ENCODE measurements at places on chromosomes 4 and X.

DNA sequence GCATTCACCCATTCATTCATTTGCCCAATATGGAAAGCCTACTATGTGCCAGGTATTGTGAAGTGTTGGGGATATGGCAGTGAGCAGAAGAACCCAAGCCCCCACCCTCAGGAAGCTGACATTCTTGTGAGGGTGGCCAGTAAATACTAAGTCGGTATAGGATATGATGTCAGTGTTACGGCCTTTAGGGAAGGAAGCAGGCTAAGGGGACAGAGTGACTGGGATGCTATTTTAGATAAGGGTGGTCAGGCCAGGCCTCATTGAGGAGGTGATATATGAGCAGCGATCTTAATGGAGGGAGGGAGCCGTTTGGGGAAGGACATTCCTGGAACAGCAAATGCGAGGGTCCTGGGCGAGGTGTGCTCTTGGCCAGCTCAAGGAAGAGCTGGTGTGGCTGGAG, 2.0 kb downstream of the ATP6AP1 start:
- peaks cover 6% of the 10 kb centered on the region for H3K36me3 ChIP-seq
- H3K27ac ChIP-seq: peak overlapping the region; percentile 18
- H3K27me3 ChIP-seq: no peaks in the 10 kb centered on the region
- H3K4me3 ChIP-seq: no peak overlapping the region
- H3K4me1 ChIP-seq: peaks cover 26% of the 10 kb centered on the region

GRCh38 chrX:126770179-126770578, 49.4 kb upstream of the PRR32 start:
- H3K4me1 ChIP-seq: no peaks in the 10 kb centered on the region
- no peaks in the 10 kb centered on the region for H3K36me3 ChIP-seq
- H3K4me3 ChIP-seq: no peak overlapping the region
- H3K27me3 ChIP-seq: no peaks in the 10 kb centered on the region
- DNase-seq: peak; percentile 8
- no peak overlapping the region for H3K27ac ChIP-seq

DNA sequence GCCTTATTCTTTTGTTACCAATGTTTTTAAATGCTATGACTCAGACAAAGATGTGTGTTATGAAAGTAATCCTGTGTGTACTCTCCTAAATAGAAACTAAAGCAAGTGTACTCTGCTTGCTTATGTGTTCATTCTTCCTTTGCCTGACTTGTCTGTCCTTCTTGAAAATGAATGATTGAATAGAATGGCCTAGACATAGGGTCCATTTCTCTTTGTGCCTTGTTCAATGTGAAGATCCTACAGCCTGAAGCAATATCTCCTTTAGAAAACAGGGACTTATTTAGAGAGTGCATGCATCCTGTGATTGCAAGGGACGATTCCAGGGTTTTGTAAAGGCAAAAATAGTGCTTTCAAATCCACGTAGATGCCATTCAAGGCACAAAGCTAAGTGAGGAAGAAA, 343.6 kb upstream of the TACR3 start:
- H3K36me3 ChIP-seq: no peaks in the 10 kb centered on the region
- no peak overlapping the region for H3K4me3 ChIP-seq
- no peaks in the 10 kb centered on the region for H3K27me3 ChIP-seq
- no peak overlapping the region for H3K27ac ChIP-seq

DNA sequence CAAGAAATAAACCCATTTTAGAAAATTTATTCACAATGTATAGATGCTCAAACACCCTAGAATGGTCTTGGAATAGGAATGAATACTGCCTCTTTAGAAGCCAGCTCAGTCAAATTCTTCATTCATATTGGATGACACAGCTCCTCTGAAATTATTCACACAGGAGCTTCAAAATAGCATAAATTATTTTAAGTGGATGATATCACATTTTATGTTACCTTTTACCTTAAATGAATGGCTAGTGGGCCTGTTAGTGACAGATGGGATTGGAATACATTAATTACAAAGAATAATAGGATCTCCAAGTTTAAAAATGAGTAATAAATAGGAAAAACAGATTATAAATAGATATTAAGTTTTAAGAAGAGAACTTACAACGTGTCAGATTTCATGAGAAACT, 184.4 kb downstream of the GABRB1 start:
- H3K27ac ChIP-seq: no peak overlapping the region
- no peaks in the 10 kb centered on the region for H3K36me3 ChIP-seq
- no peaks in the 10 kb centered on the region for H3K4me1 ChIP-seq

- no peak overlapping the region for H3K4me3 ChIP-seq
- no peaks in the 10 kb centered on the region for H3K4me1 ChIP-seq
- no peak overlapping the region for H3K27ac ChIP-seq
- no peaks in the 10 kb centered on the region for H3K36me3 ChIP-seq
- no peaks in the 10 kb centered on the region for H3K27me3 ChIP-seq
- peak; percentile 45 for DNase-seq
Measured at GRCh38 chrX:50827996-50828395, 14.0 kb upstream of the SHROOM4 start.

DNA sequence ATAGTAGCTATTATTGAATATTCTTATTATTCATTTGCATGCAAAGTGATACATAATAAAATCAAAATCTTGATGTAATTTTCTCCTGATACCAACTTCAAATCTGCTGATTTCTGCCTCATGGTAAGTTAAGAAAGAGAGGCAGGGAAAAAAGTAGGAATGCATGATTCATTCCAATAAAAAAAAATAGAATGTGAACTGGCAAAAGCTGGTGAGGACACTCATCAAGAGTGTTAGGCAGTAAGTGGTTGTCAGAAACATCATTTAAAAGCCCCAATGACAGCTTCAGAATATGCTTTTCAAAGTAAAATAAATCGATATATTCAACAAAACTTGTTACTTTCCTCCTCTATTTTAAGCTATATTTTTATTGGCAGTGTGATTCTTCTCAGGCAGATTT, 979.1 kb downstream of the TECRL start:
- no peaks in the 10 kb centered on the region for H3K27me3 ChIP-seq
- no peaks in the 10 kb centered on the region for H3K4me1 ChIP-seq
- H3K4me3 ChIP-seq: no peak overlapping the region
- H3K27ac ChIP-seq: no peak overlapping the region

DNA sequence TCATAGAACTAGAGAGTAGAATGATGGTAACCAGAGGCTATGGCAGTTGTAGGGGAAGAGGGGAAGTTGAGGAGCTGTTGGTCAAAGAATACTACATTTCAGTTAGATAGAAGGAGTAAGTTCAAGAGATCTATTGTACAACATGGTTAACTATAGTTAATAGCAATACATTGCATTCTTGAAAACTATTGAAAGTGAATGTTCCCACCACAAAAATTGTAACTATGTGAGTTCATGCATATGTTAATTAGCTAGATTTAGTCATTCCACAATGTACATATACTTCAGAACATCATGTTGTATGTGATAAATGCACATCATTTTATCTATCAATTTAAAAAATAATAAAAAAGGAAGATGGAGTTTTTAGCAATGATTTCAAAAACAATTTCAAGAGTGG, 125.3 kb upstream of the IL15 start:
- no peak overlapping the region for H3K4me3 ChIP-seq
- H3K36me3 ChIP-seq: no peaks in the 10 kb centered on the region
- H3K4me1 ChIP-seq: no peaks in the 10 kb centered on the region
- no peak for DNase-seq

- H3K4me1 ChIP-seq: peaks cover 31% of the 10 kb centered on the region
- H3K36me3 ChIP-seq: no peaks in the 10 kb centered on the region
- DNase-seq: no peak
- no peak overlapping the region for H3K4me3 ChIP-seq
Measured at GRCh38 chrX:118353081-118353850, 7.4 kb downstream of the WDR44 start.

GRCh38 chr4:127759893-127760292, 22.2 kb upstream of the HSPA4L start:
- H3K27me3 ChIP-seq: no peaks in the 10 kb centered on the region
- no peaks in the 10 kb centered on the region for H3K36me3 ChIP-seq
- H3K4me3 ChIP-seq: no peak overlapping the region
- H3K4me1 ChIP-seq: no peaks in the 10 kb centered on the region
- no peak for DNase-seq

- no peaks in the 10 kb centered on the region for H3K36me3 ChIP-seq
- H3K27me3 ChIP-seq: no peaks in the 10 kb centered on the region
- H3K4me3 ChIP-seq: no peak overlapping the region
- H3K27ac ChIP-seq: no peak overlapping the region
- no peak for DNase-seq
Measured at GRCh38 chr4:145735347-145735675, 55.4 kb downstream of the C4orf51 start.

DNA sequence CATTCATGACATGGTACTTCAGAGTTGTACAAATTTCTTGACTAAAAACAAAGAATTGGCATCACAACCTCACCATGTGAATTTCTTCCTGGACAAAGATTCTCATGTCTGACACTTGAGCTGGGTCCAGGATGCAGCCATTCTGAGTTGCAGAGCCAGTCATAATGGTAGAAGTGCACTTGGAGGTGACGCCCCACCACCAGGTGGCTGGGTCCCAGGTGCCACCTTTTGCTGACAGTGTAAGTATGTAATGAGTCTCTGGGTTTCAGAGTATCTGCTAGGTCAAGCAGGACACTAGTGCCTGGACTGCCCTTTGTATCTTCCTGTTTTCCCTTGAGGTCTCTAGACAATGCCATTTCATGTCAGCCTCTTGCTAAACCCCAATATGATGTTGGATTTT, 36.6 kb upstream of the WDR1 start:
- no peak overlapping the region for H3K4me3 ChIP-seq
- no peak for DNase-seq
- no peaks in the 10 kb centered on the region for H3K36me3 ChIP-seq
- H3K27me3 ChIP-seq: no peaks in the 10 kb centered on the region

- H3K27me3 ChIP-seq: no peaks in the 10 kb centered on the region
- no peaks in the 10 kb centered on the region for H3K4me1 ChIP-seq
- H3K36me3 ChIP-seq: no peaks in the 10 kb centered on the region
- no peak for DNase-seq
- H3K4me3 ChIP-seq: peak overlapping the region; percentile 77
Measured at GRCh38 chrX:11111947-11112346, 815 bp downstream of the HCCS start.

GRCh38 chr4:155611501-155611900, 55.1 kb upstream of the GUCY1A1 start:
- no peaks in the 10 kb centered on the region for H3K36me3 ChIP-seq
- no peaks in the 10 kb centered on the region for H3K4me1 ChIP-seq
- H3K27me3 ChIP-seq: no peaks in the 10 kb centered on the region
- no peak overlapping the region for H3K27ac ChIP-seq
- DNase-seq: no peak
- H3K4me3 ChIP-seq: no peak overlapping the region

DNA sequence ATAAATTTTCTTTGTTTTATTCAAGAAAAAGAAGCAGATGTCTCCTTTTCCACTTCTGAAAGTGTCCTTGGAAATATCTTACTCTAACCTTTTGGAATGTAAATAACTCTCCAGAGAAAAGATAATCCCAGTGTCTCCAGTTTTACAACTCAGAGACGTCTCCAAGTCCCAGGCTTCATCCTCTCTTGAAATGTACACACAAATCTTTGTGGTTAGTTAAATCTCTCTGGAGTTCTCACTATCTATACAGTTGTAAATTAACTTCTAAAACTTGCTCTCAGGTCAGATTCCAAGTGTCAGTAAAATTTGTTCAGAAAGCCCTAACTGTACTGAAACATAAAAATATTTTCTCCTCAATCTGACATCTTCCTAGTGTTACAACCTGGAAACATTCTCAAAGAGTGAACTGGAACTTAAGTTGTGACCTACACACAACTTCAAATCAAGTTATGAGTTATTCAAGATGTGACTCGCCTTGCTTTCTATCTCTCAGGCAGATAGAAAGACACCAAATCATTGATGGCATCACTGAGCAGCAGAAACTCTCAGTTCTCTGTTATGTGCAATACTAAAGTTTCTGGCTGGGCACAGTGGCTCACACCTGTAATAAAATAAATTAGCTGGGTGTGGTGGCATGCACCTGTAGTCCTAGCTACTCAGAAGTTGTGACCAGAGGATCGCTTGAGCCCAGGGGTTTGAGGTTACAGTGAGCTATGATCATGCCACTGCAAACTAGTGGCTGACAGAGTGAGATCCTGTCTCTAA, 284.2 kb downstream of the RCHY1 start:
- H3K4me3 ChIP-seq: no peak overlapping the region
- no peak for DNase-seq
- H3K27me3 ChIP-seq: no peaks in the 10 kb centered on the region

DNA sequence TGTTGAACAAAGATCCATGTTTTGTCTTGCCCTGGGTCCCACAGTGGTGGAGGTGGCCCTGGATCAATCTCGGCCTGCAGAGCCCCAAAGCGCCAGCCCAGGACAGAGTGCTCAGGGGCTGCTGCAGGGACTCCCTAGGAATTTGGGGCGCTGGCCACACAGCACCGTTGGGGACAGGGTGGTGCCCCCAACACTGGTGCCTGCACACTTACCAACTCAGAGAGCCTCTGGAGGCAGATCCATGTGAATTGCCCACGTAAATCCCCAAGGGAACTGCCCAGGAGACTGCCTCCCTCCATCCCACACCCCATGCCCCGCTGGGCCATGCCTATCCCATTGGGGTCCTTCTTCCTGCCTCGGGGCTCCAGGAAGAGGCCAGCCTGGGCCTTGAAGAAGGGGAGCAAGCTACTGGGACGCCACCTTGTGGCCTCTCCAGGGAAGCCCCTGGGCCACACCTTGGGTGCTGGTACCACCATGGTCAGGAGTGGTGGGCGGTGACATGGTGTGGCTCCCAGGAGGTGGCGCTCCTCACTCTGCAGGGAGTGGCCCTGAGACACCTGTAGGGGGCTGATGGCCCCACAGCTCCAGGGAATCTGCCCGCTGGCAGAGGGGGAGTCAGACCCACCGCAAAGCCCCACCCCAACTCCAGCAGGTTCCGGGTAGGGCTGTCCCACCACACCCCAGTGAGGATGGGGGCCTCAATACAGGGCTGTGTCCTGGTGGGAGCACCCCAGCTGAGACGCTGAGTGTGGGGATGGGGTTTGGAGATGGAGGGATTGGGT, 22.8 kb downstream of the CFAP99 start:
- DNase-seq: peak; percentile 39
- H3K4me1 ChIP-seq: no peaks in the 10 kb centered on the region
- no peaks in the 10 kb centered on the region for H3K36me3 ChIP-seq
- no peak overlapping the region for H3K27ac ChIP-seq

DNA sequence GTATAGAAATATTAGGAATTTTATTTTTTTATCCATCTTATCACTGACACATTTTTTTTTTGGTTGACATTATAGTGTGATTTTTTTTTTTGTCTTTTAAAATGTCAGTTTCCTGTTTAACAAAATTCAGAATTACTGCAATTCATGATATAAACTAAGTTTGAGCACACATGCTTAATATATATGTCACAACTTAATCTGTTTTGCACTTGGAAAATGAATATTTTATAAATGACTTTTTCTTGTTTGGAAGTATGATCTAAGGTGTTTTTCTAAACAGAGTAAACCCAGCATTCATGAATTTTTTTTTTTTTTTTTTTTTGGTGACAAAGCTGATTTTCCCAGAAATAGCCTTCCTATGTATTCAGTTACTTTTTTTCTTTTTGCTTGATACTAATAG, 2.4 kb downstream of the SMARCA5 start:
- H3K4me1 ChIP-seq: peaks cover 16% of the 10 kb centered on the region
- H3K4me3 ChIP-seq: peak overlapping the region; percentile 93
- H3K27ac ChIP-seq: no peak overlapping the region
- H3K36me3 ChIP-seq: peaks cover 24% of the 10 kb centered on the region
- no peak for DNase-seq

GRCh38 chrX:130267956-130268448, 697 bp downstream of the ZNF280C start:
- no peaks in the 10 kb centered on the region for H3K36me3 ChIP-seq
- peaks cover 18% of the 10 kb centered on the region for H3K4me1 ChIP-seq
- H3K27ac ChIP-seq: peak overlapping the region; percentile 97
- H3K4me3 ChIP-seq: peak overlapping the region; percentile 73

- H3K27me3 ChIP-seq: no peaks in the 10 kb centered on the region
- H3K4me1 ChIP-seq: no peaks in the 10 kb centered on the region
- DNase-seq: no peak
- H3K36me3 ChIP-seq: no peaks in the 10 kb centered on the region
- H3K27ac ChIP-seq: no peak overlapping the region
Measured at GRCh38 chr4:124486423-124486822, 226.1 kb downstream of the ANKRD50 start.

Measured in Panc1 (cell line).